Left kidney (tissue), 8 donors: ENCODE measurements at places on chromosomes 2 and 18. TPM values are rescaled to one million over a fixed set of nuclear protein-coding genes. Genes with fewer than 3 reads are reported as not detected.
A peak's percentile ranks its signal among the peaks of the same experiment; 100 is the strongest.

GREB1L gene
- 4.0 TPM for polyA plus RNA-seq

DNA sequence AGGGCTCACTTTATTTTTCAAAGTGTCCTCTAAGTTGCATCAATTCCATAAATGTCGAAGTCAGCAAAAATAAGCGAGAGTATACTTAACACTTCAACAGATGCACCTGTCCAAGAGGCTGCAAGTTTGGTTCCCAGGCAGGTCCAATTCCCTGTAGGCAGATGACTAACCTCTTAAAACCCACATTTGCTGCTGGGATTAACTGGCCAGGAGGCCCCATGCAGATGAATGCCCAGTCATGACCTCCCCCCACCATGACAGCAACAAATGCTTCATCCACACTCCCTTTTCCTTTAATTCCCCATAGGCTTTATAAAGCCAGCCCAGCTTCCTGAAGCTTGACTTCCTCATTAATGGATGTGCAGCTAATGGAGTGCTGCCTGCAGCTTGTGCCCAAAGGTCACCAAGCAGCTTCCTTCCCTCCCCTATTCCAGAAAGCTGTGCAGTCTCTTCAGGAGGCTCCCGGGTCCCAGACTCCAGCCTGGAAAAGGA, 35.7 kb downstream of the REEP1 start:
- DNase-seq: no peak

GRCh38 chr2:174802459-174802858, 38.2 kb upstream of the CHRNA1 start:
- DNase-seq: no peak

- DNase-seq: no peak
Measured at GRCh38 chr2:148529745-148530144, 114.8 kb upstream of the EPC2 start.

GRCh38 chr18:1585881-1586488, 681.3 kb downstream of the ADCYAP1 start:
- peak; percentile 17 for DNase-seq

DNA sequence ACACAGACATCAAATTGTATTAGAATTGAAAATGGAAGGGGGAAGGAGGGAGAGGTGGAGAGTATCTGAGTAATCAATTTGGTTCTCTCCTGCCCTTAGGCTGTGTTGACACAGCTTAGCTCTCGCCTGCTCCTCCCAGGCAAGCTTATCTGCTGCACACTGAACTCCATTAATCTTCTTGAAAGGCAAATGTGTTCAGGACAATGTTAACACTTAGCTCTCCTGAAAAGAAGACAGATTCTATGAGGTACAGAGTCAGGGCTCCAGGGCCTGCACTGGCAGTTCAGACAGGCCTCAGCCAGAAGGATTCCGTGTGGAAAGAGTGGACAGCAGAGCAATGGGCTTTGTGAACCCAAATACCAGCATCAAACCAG, 430.0 kb upstream of the TNP1 start:
- peak; percentile 35 for DNase-seq

- no peak for DNase-seq
Measured at GRCh38 chr2:42013409-42013808, 34.4 kb upstream of the PKDCC start.
